ENCODE measurements at places on chromosomes 5 and 9.

DNA sequence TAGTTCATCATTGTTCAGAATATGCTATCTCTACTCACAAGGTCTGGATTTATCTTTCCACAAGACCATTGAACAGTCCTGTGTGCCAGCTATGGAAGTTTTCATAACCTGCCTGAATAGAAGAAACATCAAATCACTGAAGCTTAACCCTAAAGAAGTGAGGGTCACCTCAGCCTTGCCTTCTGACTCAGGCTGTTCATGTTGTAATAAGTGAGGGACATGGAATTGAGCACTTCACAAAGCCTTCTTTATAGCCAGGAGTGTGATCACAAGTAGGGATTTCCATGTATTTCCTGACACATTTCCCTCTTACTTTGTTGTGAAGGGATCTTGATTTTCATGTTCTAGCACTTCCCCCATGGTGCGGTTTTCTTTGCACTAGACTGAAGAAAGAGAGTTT lies 577.5 kb upstream of the WWC1 start:
- no peak for DNase-seq

DNA sequence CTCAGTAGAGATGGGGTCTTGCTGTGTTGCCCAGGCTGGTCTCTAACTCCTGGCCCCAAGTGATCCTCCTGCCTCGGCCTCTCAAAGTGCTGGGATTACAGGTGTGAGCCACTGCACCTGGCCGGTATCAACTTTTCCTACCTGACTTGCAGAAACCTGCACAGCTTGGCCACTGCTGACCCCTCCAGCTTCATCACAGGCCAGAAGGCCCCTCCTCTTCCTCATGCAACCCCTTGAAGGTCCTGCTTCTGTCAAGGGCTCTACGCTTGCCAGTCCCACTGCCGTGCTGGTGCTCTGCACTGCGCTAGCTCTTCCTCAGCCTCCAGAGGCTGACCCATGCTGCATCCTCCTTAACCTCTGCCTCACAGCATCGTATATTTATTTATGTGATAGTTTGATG lies 32.5 kb upstream of the RNU6ATAC start:
- DNase-seq, result no peak

- DNase-seq, result no peak
These were observed 355.6 kb upstream of the IZUMO3 start for GRCh38 chr9:24901319-24901718.

DNA sequence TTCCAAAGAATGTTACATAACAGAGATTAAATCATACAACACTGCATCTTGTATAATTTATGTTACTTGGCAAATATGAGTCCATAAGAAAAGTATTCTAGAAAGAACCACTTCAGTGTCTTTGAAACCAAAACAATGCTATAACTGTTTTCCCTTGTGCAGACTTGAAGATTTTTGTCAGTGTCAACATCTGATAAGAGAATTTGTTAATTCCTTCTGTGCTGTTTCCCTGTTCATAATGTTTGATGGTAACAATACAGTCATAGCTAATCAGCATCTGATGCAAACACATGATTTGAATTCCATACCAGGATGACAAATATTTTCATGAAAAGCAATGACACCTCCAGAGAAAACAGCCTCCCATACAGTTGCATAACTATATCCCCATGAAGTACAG lies 306.8 kb downstream of the SEMA5A start:
- DNase-seq, result no peak

DNA sequence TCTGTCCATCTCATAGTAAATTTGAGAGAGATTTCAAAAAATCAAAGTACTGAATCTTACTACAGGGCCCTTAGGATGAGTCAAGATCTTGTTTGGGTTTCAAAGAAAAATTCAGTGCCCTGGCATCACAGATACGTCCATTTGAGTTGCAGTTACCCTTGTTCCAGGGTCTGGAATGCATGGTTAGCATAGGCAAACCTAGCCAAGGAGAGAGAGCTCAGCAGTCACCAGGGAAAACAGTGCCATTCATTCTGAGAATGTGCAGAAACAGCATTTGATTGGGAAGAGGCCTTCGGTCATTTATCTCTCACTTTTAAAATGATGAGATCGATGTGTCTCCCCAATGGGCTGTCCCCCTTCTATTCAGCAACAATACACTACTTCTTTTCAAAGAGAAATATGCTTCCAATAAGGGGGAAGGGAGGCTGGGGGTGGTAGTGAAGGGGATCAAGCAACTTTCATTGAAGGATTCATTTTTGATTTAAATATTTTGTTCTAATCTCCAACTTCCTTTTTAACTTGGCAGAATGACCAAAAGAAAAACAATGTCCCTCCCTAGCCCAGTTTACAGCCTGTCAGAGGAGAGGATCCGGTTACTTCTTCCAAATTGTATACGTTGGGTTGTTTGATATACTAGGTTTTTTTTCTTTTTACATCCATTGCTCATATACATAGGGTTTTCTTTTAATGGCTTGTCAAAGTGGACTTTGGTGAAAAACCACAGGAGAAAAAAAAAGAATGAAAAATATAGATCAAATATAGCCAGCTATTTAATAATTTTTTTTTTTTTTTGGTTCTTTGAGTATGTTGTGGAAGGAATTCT lies 491.1 kb downstream of the CCDC171 start:
- DNase-seq, result no peak
